ENCODE measurements at places on chromosomes 7 and 10. TPM values are rescaled to one million over a fixed set of nuclear protein-coding genes. Genes with fewer than 3 reads are reported as not detected.

- DNase-seq: no peak
Measured at GRCh38 chr10:35424680-35425285, 88.5 kb downstream of the CCNY start.

The GBF1 gene
- total RNA-seq: 44.0 TPM

The PRKAR2B gene
- 4.8 TPM for total RNA-seq

DNA sequence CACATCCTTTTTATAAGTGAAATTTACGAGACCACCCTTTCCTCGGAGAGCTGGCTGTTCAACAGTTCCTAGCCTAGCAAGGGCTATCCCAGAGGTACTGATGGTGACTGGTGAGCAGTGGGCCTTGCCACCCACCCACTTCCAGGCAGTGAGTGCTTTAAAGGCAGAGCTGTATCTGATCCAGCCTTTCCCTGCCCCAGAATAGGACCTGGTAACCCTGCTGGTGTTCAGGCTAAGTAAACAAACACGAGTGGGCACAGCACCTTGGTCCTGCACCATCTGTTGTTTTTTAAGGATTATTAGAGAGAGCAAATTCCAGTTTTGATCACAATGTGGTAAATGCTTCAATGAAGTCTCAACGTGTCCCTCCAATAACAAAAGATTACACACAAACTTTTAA is 75.7 kb downstream of the COBL start:
- DNase-seq: no peak

The OR2A42 gene
- total RNA-seq: 1.3 TPM

Data from aorta (tissue), 5 donors.